ENCODE measurements at places on chromosomes 11 and 22.

DNA sequence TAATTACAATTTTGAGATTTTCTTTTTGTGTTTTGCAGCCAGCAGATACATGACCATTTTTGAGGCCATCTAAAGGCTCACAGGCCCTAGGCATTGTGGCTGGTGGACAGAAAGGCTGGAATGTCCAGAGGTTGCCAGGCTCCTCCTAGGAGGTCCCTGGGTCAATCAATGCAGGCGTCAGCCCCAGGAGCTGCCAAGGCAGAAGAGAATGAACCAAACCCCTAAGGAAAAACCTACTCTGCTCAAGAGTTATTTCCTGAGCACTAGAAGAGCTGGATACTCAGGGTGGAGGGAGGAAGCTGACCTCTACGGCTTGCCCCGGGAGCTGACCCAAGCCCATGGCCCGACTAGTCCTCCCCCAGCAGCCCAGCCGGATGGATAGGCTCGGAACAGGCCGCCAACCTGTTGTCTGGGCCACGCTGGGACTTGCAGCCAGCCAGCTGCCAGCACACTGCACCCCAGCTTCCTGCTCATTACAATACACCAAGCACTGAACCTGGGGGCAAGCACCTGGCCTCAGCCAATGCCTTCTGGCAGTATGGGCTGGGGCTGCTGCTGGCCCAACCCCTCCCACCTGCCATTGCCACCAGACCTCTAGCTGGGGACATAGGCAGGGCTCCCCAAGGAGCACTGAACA lies 5.7 kb upstream of the SCGB1A1 start:
- DNase-seq = no peak

DNA sequence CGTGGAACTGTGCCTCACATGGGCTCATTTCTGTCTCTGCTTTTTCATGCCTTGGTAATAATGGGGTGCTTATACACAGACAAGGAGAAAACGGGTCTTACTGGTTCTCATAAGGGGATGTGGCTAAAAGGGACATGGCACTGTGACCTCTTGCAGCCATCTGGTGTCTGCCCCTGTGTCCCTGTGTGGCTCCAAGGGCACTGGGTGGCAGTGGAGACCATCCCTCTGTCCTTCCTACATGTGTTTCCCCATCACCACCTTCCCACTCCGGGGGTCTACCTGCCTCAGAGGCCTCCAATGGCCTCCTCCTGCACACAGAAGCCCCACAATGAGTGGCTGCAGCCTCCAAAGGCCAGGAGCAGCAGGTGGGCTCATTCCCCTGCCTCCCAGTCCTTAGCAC lies 221.2 kb downstream of the CEP164 start:
- no peak for DNase-seq

GRCh38 chr22:43951391-43951790 lies 3.9 kb upstream of the SAMM50 start:
- DNase-seq = no peak

GRCh38 chr11:1924646-1925372 lies 5.3 kb downstream of the TNNT3 start:
- no peak for DNase-seq
